ENCODE measurements at places on chromosomes 2 and 18.

- no peak for DNase-seq
Observed at GRCh38 chr2:197500503-197501131, 438 bp downstream of the HSPE1 start.

DNA sequence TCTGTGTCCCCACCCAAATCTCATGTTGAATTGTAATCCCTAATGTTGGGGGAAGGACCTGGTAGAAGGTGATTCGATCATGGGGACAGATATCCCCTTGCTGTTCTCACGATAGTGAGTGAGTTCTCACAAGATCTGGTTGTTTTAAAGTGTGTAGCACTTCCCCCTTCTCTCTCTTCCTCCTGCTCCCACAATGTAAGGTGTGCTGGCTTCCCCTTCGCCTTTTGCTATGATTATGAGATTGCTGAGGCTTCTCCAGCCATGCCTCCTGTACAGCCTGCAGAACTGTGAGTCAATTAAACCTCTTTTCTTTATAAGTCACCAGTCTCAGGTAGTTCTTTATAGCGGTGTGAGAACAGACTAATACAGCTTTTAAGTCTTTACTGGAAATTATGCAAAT is 193.3 kb upstream of the RBBP8 start:
- no peak for DNase-seq

- no peak for DNase-seq
Observed at GRCh38 chr2:11032396-11032795, 120.7 kb downstream of the KCNF1 start.

- no peak for DNase-seq
Observed at GRCh38 chr2:210054696-210055095, 52.3 kb downstream of the RPE start.

GRCh38 chr2:188404341-188405004 is 112.8 kb downstream of the GULP1 start:
- no peak for DNase-seq

DNA sequence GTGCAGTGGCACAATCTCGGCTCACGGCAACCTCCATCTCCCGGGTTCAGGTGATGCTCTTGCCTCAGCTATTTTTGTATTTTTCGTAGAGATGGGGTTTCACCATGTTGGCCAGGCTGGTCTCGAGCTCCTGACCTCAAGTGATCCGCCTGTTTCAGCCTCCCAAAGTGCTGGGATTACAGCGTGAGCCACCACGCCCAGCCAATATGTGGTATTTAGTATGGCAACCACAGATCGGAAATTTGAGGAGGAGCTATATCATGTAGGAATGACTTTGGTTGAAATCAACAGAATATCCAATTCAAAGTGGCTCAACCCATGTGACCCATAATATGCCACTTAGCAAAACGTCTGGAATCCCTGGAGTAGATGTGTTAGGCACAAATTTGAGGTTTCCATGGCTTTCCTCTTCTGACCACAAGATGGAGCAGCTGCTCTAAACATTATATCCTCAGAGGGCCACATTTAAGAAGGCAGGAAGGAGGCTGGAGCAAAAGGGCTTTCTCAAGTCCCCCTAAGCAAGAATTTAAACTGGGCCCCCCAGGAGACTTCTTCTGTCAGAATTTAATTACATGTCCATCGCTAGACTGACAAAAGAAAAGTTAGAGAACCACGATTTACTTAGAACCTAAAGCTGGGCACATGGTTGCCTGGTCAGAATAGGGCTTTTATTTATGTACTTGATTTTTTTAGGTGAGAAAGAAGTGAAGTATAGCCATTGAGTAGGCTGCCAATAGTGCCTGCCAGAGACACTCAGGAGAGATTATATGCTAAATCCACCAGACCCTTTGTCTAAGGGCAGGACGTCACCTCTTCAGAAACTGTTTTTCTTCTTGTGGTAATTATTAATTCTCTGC is 49.6 kb upstream of the ITSN2 start:
- DNase-seq = peak; percentile 4

DNA sequence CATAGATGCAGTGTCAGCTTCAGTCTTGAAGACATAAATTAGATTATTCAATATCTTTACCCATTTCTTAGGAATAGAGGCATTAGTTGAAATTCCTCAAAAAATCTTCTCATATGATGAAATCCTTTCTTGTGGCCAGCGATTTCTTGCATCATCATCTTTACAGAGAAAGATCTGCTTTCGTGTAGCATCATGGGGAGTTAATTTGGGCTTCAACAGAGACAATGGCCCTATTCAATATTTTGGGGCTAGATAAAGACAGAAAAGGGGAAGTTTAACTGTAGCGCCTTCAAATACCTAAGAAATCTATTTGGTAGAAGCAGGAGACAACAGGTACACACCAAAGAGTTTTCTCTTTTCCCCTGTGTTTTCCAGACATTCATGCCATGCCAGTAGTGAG is 73.8 kb downstream of the TGFA start:
- DNase-seq = no peak

DNA sequence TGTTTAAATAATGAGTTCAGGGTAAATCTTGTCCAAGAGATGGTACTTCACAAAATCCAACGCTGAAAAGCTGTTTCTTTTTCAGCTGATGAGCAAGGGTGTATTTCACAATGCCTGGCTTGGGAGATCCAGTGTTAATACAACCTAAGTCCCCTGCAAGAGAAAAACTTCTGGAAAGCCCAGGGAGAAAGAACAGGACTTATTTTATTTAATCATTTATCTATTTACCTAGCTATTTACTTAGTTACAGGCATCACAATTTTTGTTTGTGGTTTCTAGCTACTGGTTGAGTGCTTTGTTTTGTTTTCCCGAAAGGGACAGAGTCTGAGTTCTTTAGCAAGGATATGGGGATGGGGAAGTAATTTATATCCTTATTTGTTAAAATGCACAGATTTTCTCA is 598.2 kb upstream of the SYT4 start:
- DNase-seq = no peak

DNA sequence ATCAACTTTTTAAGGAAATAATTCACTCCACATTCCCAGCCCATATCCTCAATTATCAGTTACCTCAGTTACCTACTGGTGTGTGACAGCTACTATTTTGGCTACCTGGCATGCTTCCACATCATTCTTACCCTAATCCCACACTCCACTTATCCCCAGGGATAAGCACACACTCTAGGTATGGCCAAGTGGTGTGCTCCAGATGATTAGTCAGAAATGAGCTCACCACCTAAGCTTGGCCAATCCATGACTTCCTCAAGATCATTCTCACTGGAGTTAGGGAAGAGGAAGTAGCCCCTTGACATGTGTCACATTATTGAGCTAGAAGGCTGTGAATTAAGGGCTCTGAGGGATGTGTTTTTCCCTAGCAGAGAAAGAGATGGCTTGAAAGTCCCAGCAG is 20.9 kb upstream of the SMAD4 start:
- DNase-seq = no peak

DNA sequence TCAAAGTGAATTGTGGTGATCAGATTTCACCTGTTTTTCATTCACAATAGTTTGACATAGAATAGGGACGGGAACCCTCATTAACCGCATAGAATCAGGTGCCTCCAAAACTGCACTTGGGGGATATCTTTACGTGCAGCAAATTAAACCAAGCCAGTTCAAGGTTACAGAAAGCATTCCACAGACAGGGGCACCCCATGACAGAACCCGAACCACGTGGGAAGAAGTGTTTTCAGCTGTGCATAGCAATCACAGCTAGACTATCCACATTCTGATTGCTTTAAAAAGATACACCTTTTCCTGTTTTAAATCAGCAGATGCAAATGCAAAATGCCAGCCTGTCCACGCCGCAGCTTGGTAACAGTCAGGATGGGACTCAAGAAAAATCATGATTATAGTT is 205.8 kb downstream of the ANAPC1 start:
- DNase-seq = no peak

DNA sequence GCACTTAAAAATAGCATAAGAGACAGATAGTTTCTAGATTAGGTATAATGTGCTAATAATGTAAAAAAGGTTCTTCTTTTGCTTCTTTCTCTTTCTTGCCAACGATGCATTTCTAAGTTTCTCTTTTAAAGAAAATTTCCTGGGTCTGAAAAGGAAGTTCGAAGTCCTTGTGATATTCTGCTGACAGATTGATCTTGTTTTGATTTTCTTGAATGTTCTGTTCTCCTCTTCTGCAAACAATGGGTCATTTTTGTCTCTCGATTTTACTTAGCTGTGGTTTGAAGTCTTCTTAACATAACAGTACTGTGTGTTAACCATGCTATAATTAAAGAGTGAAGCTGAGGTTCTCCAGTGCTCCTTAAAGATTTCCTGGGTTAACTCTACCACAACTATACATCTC is 61.1 kb upstream of the ACYP2 start:
- no peak for DNase-seq

DNA sequence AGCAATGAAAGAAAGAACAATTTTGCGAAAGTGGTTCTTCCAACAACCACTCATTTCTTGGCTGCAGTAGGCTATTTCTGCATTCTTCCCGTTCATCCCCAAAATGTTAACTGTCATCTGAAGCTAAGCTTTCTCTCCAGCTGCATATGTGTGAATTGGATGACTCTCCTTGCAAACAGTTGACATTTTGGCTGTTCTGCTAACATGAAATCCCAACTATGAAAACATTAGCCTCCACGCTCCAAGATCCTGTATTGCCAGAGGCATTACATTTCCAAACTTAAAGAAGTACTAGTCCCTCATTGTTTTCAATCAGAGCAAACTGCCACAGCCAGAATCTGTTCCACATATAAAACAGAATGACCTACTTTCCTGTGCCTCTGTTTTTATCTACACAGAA is 88.5 kb downstream of the TGIF1 start:
- DNase-seq = no peak

GRCh38 chr2:29061176-29061575 is 13.1 kb downstream of the PCARE start:
- DNase-seq = no peak

DNA sequence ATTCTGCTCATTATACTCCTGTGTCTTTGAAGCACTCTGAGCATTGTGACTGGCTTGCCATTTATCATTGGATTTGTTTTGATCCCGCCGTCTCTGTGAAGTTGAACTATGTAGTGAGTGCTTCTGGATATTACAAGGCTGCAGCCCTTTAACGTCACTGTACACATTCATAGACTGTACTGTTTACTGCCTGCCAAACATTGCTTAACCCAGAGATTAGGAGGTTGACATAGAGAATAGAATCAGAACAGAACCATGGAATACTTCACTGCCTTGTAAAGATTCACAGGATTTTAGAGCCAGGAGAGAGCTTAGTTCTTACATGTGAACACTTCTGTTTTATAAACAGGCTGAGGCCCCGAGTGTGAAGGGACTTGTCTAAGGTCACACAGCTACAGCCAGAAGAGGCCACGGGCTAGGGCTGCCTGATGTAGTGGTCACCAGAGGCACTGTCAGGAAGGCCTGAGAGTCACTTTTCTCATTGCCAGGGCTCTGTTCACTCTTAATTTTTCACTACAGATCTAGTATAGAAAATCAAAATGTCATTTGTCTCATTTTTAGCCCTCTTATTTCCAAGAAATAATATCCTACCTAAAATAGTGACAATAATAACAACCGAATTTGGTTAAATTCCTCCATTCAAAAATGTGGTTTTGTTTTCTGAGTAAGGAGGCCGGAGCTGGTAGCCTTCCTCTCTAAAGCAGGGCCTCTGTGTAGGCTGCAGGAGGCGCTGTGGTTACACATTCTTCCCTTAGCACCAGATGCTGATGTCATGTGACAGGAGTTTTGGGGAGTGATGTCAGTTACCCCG is 87.9 kb downstream of the UGGT1 start:
- DNase-seq = no peak

DNA sequence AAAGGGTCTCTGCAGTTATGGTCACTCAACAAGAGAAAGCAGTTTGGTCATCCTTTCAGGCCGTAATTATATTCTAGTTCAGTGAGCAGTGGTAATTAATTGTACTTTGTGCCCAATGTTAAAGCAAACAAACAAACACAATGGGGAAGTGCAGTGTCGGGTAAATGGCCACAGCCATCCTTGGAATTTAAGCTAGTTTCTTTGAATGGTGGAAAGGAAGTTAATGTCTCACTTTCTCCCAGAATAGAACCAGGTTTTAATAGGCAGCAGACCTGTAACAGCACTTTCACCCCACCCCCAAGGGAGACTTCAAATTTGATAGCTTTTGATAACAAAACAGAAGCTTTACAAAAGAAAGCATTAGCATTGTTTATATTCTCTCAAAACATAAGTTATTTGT is 20.0 kb upstream of the ITGAV start:
- no peak for DNase-seq

DNA sequence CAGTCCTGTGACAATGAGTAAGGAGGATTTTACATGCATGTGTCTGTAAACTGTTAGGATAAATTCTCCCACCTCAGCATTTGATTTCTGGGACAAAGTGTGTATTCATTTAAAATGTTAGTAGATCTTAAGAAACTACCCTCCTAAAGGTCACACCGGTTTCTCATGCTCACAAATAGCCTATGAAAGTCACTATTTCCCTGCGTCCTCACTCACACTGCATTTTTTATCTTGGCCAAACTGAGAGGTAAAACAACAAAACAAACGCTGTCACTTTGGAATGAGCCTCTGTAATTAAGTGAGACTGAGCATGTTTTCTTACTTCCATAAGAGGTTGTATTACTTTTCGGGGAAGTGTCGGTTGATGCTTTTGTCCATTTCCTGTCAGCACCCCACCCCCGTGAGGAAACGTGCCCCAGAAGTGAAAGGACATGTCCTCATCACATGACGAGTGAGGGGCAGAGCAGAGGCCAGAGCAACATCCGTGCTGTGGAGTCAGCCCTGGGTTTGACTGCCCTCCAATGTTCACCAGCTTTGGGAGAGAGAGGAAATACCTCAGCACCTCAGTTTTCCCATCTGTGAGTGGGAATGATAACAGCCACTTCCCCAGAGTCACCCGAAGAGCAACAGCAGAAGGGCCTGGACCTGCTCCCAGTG is 3.1 kb downstream of the GYPC start:
- DNase-seq = no peak

- DNase-seq = no peak
Observed at GRCh38 chr2:119700866-119701265, 21.9 kb downstream of the TMEM177 start.

DNA sequence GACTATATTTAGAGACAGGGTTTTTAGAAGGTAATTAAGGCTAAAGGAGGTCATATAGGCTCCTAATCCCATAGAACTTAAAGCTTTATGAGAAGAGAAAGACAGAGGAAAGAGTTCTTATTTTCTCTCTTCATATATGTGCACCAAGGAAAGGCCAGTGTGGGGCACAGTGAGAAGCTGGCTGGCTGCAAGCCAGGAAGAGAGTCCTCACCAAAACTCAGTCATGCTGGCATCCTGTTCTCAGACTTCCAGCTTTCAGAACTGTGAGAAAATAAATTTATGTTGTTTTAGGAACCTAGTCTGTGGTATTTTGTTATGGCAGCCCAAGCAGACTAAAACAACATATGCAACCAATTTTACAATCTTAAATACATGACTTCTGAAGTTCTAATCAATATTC is 31.5 kb upstream of the ATIC start:
- DNase-seq = no peak
